Chondrocyte (in vitro differentiated cells): ENCODE measurements at places on chromosomes 2 and 18. TPM values are rescaled to one million over a fixed set of nuclear protein-coding genes. Genes with fewer than 3 reads are reported as not detected.

- no peaks in the 10 kb centered on the region for H3K36me3 ChIP-seq
- H3K27me3 ChIP-seq: no peaks in the 10 kb centered on the region
- DNase-seq: no peak
- no peak overlapping the region for H3K27ac ChIP-seq
- no peak overlapping the region for H3K4me3 ChIP-seq
- no peaks in the 10 kb centered on the region for H3K4me1 ChIP-seq
These were observed 92.9 kb downstream of the DTNA start for GRCh38 chr18:34802959-34803358.

- no peak overlapping the region for H3K4me3 ChIP-seq
- no peaks in the 10 kb centered on the region for H3K4me1 ChIP-seq
- no peaks in the 10 kb centered on the region for H3K36me3 ChIP-seq
- no peak for DNase-seq
- H3K27me3 ChIP-seq: peaks cover 7% of the 10 kb centered on the region
These were observed 120.3 kb downstream of the UXS1 start for GRCh38 chr2:106073678-106074406.

GRCh38 chr2:128386066-128386465 lies 67.4 kb upstream of the HS6ST1 start:
- DNase-seq: peak; percentile 69
- peaks cover 24% of the 10 kb centered on the region for H3K4me1 ChIP-seq
- no peaks in the 10 kb centered on the region for H3K27me3 ChIP-seq
- no peak overlapping the region for H3K27ac ChIP-seq

- DNase-seq: no peak
- no peak overlapping the region for H3K27ac ChIP-seq
- peaks cover 4% of the 10 kb centered on the region for H3K27me3 ChIP-seq
These were observed 522.7 kb downstream of the THSD7B start for GRCh38 chr2:137287913-137288639.

CDH20 gene
- total RNA-seq: not detected in 3 replicates

CNGA3 gene
- total RNA-seq: not detected in 3 replicates
